ENCODE measurements at places on chromosomes 1 and 21.

DNA sequence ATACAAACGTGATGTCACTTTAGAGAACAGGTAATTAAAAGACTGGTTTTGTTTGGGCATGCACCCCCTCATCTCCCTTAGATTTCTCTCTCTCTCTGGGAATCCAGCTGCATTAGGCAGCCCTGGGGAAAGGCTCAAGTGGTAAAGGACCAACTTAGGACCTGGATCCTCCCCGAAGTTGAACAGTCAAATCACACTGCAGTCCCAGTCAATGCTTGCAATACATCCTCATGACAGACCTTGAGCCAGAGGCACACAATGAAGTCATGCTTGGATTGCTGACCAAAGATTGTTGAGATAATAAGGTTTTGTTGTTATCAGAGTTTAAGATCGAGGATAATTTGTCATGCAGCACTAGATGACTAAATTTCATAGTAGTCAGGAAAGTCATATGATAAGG is 1285.8 kb upstream of the NCAM2 start:
- DNase-seq: no peak

DNA sequence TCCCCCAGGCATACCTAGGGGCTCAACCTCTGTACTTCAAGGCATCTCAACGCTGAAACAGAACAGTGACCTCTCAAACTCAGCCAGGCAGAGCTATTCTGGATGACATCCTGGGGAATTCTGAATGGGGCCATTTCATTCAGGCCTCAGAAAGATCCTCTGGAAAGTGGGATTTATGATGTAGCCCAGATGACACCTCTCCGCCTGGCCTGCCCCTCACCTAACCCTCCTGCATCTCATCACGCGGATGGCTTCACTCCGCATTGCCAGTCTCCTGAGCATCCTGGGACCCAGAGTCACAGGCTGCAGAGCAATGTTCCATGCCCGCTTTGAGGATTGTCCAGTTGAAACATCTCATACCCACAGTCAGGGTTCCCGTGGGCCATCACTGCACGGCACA is 1.2 kb downstream of the SPATA46 start:
- no peak for DNase-seq

DNA sequence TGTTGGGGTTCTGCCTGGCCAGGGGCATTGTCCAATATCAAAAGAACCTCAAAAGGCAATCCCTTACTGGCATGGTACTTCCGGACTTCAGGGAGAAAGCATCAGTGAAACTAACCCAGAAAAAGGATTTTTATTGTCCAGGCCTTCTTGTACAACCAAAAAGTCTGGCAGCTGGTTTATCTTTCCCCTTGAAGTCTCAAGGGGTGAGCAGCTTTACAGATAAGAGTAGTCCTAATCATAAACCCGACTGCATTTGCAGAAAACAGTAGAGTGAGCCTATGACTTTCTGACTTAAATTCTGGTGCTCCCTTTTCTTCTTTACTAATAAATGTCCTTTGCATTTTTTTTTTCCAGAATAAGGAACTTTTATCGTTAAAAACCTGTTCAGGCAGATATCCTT is 104.0 kb upstream of the CHRM3 start:
- peak; percentile 14 for DNase-seq

DNA sequence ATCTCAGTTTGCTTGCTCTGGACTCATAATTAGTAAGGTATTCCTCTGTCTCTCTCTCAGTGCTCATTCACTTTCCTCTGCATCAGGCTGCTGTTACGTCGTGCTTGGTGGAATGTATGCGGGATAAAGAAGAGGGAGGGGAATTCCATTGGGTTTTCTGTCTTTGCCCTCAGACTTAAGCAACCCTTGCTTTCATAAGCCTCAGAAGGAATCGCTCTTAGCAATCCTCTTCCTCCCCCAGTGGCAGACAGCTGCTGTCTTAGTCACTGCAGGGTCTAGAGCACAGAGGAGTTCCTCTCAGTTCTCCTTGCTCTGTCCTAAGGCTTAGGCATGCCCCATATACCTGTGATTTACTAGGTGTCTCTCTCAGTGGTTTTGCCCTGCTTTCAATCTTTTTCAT is 19.1 kb upstream of the NTMT2 start:
- peak; percentile 82 for DNase-seq

DNA sequence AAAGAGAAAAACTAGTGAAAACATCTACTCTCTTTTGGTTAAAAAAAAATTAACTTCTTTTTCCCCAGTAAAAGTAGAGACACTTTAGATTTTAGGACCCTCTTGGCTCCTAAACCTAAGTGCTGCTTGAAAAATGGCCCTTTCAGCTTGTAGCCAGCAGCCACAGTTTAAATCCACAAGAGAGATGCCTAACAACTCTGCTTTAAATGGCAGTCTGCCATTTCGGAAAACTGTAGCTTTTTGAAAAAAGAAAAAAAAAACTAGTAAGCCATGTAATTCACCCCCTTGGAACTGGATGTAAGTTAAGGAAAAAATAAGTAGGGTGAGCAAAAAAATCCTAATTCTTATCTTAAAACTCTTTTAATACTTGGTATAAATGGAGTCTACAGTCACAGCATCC is 56.0 kb downstream of the LHX9 start:
- no peak for DNase-seq

DNA sequence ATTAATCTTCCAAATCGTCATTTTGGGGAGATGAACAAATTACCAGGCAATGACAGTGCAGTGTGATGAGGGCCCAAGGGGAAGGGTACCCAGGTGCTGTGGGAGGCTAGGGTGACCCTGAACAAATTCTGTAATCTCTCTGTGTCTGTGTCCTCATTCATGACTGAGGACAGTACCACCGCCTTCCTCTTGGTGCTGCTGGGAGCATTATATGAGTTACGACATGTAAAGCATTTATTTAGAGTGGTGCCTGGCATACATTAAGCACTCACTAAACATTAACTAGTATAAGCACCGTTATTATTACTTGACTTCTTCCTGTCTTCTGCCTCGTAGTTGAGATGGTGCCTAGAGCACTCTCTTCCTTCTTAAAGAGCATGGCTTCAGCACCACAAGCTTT is 468.2 kb upstream of the VAMP3 start:
- no peak for DNase-seq

- no peak for DNase-seq
These were observed 30.9 kb upstream of the NTMT2 start for GRCh38 chr1:170114906-170115305.

DNA sequence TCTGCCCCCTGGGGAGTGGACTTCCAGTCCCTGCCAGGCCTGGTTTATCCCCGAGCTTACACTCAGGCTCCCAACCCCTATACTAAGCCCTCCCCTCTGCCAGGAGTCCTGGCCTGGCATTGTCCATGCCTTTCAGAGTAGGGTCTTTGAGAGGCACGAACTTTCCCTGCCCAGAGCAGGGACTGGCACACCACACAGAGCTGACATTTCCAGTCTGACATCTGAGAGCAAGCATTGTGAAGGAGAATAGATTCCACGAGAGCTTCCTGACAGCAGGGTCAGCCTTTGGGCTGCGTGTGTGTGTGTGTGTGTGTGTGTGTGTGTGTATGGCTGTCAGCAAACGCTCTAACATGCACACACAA is 59.5 kb upstream of the LAPTM5 start:
- no peak for DNase-seq

- DNase-seq: no peak
These were observed 15.9 kb upstream of the CGN start for GRCh38 chr1:151495316-151495715.

DNA sequence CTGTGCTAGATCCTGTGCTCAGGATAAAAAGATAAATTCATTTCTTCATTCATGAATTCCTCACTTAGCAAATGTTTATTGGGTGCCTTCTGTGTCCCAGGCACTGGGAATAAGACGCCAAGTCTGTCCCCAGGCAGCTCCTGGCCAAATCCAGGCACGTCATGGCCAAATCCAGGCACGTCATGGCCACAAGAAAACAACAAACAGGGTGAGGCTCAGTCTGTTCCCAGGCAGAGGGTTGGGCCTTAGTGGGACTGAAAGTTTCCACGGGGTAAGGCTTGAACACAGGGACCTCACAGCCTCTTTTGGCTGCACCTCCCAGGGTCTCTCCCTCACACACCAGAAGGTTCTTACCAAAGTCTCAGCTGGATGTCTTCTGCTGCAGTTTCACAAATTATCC is 95.7 kb downstream of the PAX7 start:
- peak; percentile 65 for DNase-seq

- DNase-seq: peak; percentile 13
These were observed 1.5 kb downstream of the SHISA4 start for GRCh38 chr1:201890223-201890622.

DNA sequence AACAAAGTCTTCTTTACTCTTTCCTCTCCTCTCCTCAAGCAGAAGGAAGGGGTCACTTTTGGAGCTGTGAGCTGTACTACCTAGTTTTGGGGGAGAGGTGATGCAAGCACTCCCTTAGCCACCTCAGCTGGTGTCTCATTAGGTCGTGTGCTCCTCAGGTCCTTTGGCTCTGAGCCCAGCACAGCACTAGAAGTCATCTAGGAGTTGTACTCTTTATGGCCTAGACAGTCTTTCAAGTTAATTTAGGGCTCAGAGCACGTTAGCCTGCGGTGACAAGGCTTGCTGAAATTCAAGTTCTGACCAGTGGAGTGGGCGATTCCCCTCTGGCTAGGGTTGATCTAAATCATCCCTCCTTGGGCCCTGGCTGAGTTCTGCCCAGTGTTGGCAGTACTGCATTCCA is 48.0 kb upstream of the WDR26 start:
- DNase-seq: no peak

GRCh38 chr1:84370831-84371394 is 27.4 kb upstream of the DNASE2B start:
- no peak for DNase-seq

DNA sequence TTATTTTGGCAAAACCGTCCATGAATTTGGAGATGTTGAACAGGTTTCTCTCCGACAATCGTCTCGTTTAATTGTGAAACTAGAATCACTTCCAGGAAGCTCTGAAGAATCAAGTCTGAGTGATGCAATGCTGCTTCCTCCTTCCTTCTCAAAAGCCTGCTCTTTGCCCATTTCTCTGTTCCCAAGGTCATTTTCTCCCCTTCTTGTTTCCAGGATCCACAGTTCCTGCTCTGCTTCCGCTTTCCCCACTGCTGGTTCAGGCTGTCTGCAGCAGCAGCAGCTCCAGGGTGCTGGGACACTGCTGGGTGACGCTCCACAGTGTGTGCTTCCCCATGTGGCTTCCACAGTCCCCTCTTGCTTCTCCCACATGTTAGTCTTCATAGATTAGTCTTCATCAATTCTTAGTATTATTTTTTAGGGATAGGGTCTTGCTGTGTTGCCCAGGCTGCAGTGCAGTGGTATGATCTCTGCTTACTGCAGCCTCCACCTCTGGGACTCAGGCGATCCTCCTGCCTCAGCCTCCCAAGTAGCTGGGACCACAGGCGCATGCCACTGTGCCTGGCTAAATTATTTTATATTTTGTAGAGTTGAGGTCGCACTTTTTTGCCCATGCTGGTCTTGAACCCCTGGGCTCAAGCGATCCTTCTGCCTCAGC is 156.2 kb downstream of the DYRK1A start:
- peak; percentile 4 for DNase-seq

GRCh38 chr1:90359994-90360393 is 357.1 kb downstream of the BARHL2 start:
- DNase-seq: peak; percentile 3

DNA sequence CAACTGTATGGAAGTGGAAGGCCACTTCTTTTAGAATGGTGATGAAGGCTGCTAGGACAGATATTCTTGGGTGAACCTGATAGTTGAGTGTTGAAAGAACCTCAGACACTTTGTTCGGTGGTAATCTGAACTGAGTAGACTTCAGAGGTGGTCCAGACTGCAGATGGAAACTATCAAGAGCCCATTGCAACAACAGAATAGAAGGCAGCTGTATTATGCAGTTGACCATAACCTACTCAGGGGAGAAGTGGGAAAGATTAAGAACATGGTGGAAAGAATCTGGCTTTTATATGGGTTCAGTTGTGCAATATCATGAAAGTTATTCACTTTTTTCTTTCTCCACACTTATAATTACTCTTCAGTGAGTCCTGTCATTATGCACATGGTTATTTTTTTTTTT is 194.0 kb downstream of the KCNK2 start:
- no peak for DNase-seq

- DNase-seq: no peak
These were observed 9.1 kb downstream of the OTUD7B start for GRCh38 chr1:150001415-150001814.
